ENCODE measurements at places on chromosomes 3 and 15. TPM values are rescaled to one million over a fixed set of nuclear protein-coding genes. Genes with fewer than 3 reads are reported as not detected.

Gene LRRIQ4
- total RNA-seq: not detected

- no peak for DNase-seq
Measured at GRCh38 chr15:38524156-38524555, 40.5 kb downstream of the RASGRP1 start.

DNA sequence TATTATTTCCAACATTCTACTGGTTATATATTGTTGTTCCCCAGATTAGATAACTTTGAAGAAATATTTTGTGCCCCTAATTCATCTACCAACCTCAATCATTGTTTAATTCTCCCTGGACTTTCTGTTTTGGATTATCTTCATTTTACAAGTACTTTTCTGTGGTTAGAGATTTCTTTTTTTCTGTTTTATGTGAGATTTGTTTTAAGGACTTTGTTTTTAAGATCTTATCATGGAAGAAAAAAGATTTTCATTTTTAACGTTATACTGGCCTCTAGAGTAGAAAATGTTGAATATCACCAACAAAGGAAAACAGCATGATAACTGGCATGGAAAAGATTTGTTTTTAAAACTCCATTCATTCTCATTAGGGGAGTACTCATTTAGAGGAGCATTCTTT lies 210.9 kb upstream of the KCNMB2 start:
- no peak for DNase-seq

DNA sequence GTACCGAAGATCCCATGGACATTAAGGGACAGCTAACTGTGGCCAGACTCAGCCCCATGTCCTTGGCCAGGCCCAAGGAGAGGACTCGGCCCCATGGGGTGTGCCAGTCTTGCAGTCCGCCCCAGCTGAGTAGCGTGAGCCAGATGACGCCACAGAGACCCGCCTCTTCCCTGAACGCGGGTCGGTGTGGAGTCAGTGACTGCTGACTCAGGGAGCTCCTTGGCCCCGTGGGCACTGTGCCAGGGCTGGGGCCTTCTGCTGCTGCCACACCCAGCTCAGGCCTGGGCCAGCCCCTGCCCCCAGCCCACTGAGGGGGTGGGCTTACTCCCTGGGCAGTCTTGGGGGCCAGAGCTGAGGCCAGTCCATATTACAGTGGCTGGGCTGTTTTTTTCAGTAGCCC lies 52.8 kb downstream of the PLXNA1 start:
- peak; percentile 93 for DNase-seq

Gene RBMS3
- total RNA-seq: 203 TPM

Gene CCDC39
- not detected for total RNA-seq

GRCh38 chr3:126005951-126006350 lies 37.0 kb downstream of the ROPN1B start:
- DNase-seq: no peak
